ENCODE measurements at places on chromosomes 2 and 18.

GRCh38 chr2:48448274-48449061, 81.5 kb upstream of the STON1 start:
- no peak for DNase-seq

- DNase-seq: no peak
Observed at GRCh38 chr18:62200121-62200914, 13.3 kb downstream of the RELCH start.

- peak; percentile 100 for DNase-seq
Observed at GRCh38 chr2:172066394-172066886, 18.9 kb upstream of the DLX1 start.

DNA sequence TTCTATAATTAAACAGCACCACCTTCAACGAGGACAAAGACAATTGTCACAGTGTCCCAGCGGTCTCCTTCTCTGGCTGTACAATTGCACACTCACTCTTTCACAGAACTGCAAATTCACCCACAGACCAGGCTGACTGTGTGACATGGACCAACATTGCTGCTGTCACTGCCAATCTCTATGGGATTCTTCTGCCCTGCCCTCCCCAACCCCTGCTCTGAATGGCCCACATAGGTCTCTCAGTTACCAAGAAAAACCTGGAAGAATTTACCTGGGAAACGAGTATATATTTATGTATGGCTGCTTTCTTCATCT, 26.5 kb downstream of the LRRC30 start:
- DNase-seq: no peak

DNA sequence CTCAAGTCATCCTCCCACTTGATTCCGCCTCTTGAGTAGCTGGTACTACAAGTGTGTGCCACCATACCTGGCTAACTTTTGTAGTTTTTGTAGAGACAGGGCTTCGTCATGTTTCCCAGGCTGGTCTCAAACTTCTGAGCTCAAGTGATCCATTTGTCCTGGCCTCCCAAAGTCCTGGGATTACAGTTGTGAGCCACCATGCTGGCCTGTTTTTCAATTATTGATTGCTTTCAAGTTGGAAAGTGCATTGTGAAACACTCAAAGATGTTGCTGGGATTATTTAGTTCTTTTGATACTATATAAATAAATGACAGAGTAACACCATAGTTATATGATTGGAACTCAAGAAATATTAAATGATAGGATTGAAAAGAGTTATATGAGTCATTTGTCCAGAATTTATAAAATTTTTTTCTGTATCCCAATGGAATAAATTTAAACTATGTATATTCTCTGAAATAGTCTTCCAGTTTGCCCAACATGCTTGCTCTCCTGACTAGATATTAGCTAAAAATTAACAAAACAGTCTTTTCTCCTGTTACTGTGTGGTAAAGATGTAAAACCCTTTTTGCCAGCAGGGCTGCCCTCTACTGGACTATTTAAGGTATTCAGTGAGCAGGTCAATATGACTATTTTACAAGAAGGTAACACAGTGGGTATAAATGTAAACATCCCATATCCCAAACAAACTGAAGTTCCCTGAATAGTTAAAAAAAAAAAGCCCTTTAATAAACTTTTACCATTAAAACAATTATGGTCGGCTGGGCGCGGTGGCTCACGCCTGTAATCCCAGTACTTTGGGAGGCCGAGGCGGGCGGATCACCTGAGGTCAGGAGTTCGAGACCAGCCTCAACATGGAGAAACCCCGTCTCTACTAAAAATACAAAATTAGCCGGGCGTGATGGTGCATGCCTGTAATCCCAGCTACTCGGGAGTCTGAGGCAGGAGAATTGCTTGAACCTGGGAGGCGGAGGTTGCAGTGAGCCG, 42.7 kb downstream of the ACSL3 start:
- DNase-seq: peak; percentile 45

DNA sequence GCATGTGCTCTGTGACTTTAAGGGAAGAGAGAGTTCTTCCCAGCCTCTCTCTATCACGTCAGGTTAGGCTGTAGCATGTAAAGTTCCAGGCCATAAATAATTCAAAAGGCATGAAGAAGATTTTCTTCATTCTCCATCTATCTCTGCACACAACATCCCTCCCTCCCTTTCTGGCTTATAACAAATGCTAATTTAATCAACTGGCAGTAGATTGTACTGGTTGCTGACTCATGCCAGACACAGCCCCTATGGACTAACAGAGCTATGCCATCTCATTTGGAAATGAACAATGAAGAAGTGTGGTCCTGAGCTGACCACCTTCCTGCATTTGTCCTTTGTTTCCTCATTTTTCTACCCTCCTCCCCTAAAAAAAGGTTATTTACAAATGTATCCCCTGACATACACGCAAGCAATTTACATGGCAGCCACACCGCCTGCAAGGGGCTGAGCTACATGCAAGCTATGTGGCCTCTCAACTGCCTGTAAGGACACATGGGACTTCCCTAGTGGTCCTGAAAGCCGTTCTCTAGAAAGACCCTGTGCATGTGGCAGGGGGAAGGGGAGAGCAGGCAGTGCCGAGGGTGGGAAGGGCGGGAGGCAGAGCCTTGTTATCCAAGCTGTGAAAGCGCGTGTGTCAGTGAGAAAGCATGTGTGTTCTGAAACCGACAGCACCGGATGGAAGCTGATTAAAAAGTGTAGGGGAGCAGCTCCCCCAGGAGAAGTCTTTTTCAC, 90.9 kb upstream of the KLF7 start:
- no peak for DNase-seq

DNA sequence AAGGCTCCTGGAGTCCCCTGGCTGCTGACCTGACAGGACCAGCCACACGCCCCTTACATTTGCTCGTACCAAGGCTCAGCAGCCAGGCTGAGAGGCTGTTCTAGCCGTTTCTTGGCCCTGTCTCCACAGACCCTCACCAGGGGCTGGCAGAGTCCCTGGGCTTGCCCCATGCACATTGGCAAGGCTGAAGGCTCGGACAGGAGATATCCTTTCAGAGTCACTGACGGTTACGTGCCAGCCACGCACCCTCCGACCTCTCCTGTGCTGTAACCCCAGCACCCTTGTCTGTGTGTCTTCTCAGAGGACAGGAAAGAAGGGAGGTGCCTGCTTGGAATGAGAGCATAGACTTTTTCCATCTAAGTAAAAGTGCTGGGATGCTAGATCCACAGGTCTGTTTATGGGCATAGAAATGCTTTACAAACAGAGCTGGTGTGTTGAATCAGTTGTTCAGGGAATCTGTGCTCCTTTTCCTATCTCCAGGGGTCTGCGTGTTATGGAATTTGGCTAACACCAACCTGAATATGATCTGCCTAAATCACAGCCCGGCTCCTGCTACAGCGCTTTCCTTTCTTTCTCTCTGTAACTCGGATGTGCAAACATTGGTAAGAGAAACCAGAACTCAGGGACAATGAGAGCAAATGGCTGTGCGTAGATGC, 41.0 kb downstream of the COPS8 start:
- DNase-seq: no peak

- DNase-seq: no peak
Observed at GRCh38 chr2:48312126-48312525, 217.8 kb upstream of the STON1 start.

DNA sequence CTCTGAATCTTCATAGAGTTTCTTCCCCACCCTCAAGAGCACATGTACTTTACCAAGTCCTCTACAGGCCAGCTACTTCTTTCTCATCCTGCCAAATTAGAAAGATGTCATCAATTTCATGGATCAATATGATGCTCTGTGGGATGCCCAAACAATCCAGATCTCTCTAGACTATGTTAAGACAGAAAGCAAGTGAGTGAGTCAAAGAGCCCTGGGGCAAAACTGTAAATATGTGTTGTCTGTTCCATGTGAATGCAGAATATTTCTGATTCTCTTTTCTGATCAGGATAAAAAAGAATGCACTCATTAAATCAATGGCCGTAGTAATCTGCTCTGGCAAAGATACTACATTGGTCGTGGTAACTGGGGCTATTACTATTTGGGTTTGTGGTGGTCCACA, 53.1 kb upstream of the ROCK2 start:
- DNase-seq: no peak

GRCh38 chr2:227472265-227473121, 537 bp downstream of the AGFG1 start:
- DNase-seq: no peak

DNA sequence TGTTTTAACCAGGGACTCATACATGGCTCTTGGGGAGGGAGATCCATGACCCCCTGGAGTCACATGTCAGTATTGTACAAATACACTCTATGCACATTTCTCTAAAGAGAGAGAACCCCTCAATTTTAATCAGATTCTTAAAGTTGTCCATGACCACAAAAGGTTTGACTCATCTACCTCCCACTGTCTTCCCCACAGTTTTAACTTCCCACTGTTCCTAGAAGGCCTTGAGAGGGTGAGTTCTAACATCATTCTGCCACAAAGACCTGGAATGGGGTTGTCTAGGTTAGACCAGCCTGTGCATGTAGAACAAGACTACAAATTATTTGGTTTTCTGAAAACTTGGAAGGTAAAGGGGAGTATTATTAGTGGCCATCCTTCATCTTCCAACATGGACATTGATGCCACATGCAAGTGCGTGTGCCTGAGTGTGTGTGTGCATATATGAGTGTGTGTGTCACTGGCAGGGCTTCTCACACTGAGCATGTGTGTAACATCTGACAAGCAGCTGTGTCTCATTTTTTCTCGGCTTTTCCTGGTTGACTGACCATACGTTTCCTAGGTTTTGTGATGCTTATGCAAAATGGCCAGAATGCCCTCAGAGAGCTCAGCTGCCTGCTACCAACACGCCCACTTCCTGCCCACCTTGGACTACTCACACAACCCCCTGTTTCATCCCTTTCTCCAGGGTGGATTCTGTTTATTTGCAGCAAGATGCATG, 94.6 kb upstream of the LGALSL start:
- DNase-seq: no peak

- peak; percentile 33 for DNase-seq
Observed at GRCh38 chr2:15941481-15941850, 1.1 kb downstream of the MYCN start.

- DNase-seq: no peak
Observed at GRCh38 chr2:42797281-42797680, 4.9 kb upstream of the HAAO start.

DNA sequence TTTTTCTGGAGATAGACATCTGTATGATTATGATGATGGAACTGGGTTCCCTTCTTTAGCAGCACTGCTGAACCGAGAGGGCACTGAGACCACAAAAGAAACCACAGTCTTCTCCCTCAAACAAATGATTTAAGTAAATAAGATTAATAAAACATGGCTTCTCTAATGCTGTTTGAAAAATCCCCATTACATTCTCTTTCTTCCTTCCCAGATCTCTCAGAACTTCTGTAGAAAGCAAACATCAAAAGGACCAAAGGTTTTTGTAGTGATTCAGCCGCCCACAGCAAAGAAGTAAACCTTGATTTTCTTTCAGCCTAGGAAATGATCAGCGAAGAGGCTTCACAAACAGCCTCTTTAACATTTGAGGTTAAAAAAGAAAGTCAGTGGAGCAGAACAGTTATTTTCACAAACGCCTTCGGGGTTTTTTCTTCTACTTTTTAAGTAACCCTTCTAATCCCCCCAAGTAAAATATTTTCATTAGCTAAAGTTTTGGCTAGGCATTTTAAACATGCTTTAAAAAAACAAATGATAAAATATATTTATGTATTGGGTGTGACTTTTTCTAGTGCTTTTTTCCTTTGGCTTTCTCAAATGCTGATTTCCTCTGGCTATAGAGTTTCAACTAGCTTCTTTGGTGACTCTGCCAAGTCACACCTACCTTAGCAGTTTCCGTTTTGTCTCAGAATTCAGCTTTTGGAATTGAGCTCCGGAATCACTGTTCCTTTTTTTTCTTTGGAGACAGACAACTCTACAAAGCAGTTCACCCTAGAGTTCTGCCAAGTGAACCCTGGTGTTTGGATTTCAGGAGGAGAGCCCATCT, 89.6 kb downstream of the UPP2 start:
- no peak for DNase-seq

DNA sequence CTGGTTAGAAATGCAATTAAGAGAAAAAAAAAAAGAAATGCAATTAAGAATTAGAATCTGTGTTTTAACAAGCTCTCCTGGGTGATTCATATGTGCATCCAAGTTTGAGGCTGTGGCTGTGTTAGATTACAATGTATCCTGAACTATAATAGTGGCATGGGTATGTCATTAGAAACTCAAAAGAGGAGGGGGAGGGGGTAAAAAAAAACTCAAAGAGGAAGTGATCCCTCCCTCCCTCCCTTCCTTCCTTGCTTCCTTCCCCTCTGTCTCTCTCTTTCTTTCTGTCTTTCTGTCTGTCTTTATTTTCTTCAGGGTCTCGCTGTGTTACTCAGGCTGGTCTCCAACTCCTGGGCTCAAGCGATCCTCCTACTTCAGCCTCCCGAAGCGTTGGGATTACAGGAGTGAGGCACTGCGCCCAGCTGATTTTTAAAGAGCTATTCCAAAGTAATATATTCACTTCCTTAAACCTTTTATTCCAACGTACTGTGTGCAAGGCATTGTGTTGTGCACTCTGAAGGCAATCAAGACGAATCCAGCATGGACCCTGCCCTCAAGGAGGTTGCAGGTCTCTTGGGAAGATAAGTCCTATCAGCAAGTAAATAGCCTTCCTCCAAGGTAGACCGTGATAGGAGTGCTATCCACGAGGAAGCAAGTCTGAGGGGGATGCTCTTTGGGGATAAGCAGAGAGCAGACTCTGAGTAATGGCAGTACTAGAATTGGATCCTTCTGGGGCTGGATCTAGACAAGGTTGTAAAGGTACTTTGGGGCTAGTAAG, 35.9 kb upstream of the MCFD2 start:
- no peak for DNase-seq

- no peak for DNase-seq
Observed at GRCh38 chr2:158689391-158689790, 105.7 kb upstream of the DAPL1 start.

DNA sequence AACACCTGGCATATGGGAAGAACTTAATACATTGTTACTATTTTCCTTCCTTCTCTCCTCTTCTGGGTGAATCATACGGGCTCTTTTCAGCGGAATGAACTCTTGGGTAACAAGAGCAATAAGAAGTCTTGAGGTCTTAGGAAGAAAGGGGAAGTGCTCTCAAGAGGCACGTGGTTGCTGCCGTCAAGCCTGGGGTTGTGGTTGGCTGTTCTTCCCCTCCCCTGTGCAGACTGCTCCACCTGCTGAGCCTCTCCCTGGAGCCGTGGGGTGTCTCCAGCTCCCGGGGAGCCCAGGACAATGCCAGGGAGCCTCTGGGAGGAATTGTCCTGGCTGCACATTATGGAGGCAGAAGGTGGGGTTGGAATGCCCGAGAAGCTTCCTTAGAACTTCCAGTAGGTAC, 19.4 kb downstream of the TOGARAM2 start:
- DNase-seq: no peak

- DNase-seq: peak; percentile 63
Observed at GRCh38 chr2:173354073-173354581, 545 bp upstream of the CDCA7 start.

GRCh38 chr2:3236300-3237045, 141.1 kb downstream of the EIPR1 start:
- DNase-seq: no peak
